ENCODE measurements at places on chromosomes 1 and 21.
A peak's percentile ranks its signal among the peaks of the same experiment; 100 is the strongest.

- DNase-seq = no peak
Measured at GRCh38 chr21:44756423-44757185, 45.0 kb downstream of the UBE2G2 start.

DNA sequence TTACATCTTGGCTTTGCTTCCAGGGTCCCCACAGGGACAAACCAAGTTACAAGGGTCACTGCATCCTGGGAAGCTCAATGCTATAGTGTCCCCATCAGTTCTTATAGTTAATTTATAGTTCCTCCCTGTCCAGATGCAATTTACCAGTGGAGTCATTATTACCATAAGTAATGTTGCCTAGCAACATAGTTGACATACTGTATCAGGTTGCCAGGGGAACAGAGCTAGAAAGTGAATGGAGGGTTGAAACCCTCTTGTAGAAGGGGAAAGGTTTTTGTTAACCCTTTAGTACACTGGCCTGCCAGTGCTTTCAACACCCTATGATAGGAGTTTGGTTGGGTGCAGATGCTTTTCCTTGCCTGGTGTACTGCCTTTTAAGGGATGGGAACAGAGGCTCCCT lies 34.3 kb upstream of the TTC4 start:
- DNase-seq = no peak

GRCh38 chr1:200665861-200666260 lies 3.8 kb downstream of the DDX59 start:
- peak; percentile 23 for DNase-seq

GRCh38 chr1:75616436-75617433 lies 5.8 kb upstream of the SLC44A5 start:
- DNase-seq = peak; percentile 57

GRCh38 chr1:170853302-170853701 lies 82.0 kb upstream of the MROH9 start:
- no peak for DNase-seq

DNA sequence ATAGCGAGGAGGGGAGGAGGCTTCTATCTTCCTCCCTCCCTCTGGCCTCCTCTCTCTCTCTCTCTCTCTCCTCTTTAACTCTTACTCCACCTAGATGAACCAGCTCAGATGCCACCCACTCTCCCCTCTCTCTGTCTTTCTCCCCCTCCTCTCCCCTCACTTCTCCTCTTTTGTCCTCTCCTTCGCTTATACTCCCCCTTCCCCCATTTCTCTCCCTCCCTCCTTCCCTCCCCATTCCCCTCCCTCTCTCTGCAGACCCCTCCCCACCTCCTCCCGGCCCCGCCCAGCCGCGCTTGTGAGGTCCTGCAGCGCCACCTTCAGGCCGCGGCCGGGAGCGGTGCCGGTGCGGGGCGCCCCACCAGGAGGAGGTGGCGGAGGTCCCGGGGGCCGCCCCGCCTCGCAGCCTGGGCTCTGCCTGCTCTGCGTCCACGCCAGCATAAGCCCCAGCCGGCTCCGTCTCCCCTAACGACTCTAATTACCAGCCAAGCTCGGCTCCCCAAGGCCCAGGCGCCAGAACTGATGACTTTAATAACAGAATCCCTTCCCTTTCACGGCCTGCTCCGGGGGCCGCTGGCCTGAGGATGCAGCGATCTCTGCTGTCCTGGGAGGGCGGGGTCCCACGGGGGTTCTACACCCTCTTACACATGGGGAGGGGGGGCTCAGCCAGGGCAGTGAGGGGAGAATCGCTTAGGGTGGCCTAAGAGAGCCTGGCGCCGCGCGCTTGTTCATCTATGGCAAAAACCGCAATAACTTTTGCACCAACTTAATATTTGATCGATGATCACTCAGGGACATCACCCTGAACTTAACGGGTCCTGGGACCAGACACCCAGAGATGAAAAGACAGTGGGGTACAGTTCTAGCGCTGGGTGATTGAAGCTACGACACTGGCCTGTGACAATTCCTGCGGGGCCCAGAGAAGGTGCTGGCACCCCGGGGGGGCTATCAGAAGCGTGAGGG lies 637.3 kb downstream of the MATN1 start:
- DNase-seq = peak; percentile 91

GRCh38 chr1:111161843-111162487 lies 21.9 kb downstream of the CEPT1 start:
- no peak for DNase-seq

DNA sequence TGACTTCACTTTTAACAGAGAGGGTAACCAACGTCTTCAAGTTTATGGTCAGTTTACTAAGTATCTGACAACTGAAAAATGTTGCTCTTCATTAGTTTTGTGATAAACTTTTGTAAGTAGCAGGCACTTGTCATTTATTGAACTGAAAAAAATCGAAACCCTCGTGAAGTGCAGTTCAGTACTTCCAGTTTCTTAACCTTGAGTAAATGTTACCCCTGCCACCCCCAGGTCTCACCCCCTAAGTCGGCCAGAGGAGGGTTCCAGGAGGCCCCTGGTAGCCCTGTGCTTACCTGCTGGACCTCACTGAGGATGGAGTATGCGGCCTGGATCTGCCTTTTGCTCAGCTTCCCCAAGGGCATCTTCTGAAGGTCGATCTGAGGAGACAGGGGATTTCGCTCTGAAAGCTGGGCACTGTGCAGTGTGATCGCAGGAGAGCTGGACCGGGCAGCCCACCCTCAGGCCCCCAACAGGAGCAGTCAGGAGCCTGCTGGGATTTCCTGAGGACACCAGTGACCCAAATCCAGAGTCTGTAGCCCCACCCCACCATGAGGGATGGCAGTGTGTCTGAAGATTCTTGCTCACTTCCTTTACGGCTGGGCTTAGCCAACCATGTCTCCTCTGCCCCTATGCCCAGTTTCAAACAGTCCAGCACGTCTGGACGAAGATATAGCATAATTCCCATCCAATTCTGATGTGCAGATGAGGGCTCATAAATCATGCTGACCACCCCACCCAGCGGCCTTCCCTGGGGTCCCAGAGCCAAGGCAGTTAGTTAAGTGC lies 37.6 kb downstream of the PARP1 start:
- DNase-seq = no peak

DNA sequence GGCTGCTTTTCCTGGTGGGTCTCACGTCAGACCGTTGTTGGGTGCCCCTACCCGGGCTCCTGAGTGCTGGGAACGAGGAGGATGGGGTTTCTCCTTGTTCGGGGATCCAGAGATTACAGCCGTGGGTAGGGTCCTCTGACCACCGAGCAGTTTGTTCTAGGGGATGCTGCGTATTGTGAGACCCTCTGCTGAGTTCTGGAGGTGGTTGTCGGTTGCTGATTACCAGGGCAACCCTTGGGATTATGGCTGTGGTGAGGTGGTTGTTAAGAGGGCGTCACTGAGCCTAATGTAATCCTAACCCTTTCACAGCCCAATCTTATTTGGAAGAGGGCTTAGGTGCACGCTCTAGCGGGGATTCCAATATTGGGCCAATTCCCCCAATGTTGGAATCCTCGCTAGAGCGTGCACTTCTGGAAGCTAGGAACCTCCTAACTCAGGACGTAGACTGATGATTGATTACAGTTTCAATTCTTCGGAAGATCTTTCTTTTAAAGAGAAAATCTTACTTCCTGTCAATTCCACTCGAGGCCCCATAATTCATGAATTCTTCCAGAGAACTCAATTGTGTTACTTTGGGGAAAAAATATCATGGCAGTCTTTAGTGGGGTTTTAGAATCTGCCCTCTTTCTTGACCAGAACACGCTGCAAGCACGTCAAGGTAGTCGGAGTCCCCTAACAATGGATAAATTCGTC lies 483 bp downstream of the TCEANC2 start:
- no peak for DNase-seq

GRCh38 chr1:30912224-30912623 lies 3.7 kb upstream of the SDC3 start:
- DNase-seq = no peak

DNA sequence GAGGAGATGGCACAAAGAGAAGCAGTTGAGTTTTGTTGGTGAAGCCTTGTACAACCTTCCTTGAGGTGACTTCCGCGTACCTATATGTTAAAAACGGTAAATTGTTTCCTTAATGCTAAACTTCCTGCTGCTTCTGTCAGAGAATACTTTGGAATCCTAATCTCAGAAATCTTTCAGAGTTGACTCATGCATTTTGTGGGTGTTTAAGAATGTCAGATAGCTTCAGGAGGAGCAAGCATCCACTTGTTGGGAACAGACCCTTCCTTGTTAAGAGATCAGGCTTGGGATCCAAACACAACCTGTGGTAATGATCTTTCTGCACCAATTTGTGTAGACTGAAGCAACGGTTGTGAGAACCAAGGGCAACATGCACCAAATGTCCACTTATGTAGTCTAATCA lies 29.5 kb downstream of the AK4 start:
- DNase-seq = no peak

DNA sequence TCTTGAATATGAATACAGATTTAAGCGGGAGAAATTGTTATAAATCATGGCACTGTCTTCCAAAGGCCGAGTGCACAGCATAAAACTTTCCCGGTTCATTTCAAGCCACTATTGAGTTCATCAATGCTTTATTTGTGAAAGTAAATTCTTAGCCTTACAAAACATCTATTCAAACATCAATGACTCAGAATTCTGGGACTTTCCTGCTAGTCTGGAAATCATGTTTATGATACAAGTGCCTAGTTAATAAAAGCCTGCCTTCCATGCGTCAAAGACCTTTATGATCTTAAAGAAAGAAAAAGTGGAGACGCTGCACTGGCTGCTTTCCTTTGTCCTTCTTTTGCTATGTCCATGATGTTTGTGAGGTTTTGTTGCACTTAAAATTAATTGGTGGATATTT lies 137.7 kb downstream of the SETD4 start:
- no peak for DNase-seq

GRCh38 chr1:218636548-218636947 lies 291.4 kb downstream of the TGFB2 start:
- no peak for DNase-seq

- DNase-seq = no peak
Measured at GRCh38 chr1:166174108-166174507, 7.3 kb upstream of the FAM78B start.

DNA sequence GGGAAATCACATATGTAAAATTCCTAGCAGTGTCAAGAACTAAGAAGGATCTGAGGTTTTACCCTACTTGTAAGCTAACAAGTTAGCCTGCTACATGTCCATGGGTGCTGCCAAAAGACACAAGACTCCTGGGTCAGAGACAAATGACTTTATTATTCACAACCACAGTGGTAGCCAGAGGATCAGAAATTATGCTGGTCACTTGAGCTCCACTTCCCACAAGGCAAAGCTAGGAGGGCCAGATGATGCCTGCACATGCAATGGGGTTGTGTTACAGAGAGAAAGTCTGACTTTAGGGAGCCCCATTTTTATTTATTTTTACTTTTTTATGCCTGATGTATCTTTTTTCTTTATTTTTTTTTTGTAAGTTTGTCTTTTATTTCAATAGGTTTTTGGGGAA lies 136.8 kb downstream of the S1PR1 start:
- no peak for DNase-seq

DNA sequence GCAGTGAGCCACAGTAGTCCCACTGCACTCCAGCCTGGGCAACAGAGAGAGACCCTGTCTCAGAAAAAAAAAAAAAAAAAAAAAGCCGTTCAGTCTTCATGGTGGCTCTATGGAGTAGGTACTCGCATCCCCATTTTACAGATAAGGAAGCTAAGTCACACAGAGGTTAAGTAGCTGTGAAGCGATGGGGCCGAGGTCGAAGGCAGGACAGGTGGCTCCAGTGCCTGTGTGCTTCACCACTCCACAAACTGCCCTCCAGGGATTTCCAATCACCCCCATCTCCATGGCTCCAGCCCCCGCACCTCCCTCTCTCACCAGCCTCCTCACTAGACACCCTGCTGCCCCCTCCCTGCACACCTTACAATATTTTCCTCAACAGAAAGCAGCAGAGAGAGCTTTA lies 61.9 kb downstream of the SYF2 start:
- no peak for DNase-seq

GRCh38 chr1:223724376-223724775 lies 12.0 kb downstream of the CAPN2 start:
- no peak for DNase-seq

- no peak for DNase-seq
Measured at GRCh38 chr1:3444736-3445135, 9.7 kb upstream of the ARHGEF16 start.

DNA sequence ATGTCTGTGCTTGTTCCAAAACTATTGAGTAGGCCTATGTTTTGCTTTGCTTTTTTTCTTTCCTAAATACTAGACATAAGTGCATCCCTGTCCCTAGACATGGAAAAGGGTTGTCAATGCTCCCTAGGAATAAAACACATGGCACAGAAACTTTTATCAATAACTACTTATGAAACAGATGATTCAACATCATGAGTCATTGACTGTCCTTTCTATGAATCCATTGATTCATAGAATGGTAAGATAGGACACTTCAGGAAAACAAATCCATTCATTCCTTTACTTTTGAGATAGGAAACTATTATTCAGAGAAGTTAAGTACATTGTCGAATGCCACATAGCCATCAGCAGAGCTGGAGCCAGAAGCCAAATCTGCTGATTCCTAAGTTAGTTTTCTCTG lies 147.5 kb downstream of the TSEN15 start:
- no peak for DNase-seq

- DNase-seq = no peak
Measured at GRCh38 chr1:155322571-155322952, 1.9 kb downstream of the RUSC1 start.

DNA sequence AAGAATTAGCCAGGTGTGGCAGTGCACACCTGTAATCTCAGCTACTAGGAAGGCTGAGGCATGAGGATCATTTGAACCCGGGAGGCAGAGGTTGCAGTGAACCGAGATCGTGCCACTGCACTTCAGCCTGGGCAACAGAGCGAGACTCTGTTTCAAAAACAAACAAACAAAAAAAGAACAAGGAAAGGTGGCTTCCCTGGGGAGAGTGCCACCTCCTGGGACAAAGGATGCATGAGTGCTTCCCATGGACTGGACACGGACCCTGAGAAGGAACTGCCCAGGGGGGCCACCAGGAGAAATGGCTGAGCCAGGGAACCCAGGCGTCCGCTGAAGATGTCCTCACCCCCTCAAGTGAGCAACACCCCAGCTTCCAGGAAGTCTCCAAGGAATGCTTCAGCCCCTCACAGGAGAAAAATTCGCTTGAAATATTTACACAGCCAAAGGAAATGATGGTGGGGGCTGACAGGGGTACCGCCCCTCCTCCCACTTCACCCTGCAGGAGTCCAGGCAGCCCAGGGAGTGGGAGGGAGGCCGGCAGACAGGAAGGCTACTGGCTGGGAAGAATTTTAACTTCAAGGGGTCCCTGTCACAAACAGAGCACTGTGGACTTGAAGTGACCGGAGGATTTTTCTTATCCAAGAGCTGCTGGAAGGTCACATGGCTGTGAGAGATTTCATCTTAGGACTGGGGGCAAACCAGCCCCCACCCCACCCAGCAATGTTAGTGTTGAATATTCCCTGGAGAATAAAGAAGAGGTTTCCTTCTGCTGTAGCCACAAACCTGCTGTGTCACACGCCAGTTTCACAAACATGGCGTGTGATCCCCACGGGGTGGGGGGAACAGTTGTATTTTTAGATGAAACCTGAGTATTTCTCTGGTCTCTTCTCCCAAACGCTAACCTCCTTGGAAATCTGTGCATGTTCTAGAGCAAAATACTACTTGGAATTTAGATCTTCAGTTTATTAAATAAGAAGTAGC lies 90.8 kb upstream of the SLC25A33 start:
- DNase-seq = no peak

- no peak for DNase-seq
Measured at GRCh38 chr1:222370081-222370912, 177.6 kb downstream of the HHIPL2 start.

Measured in iPS-NIHi11 (cell line).